ENCODE measurements at places on chromosomes 5 and 9.
A peak's percentile ranks its signal among the peaks of the same experiment; 100 is the strongest.

- no peak for DNase-seq
Measured at GRCh38 chr5:122967085-122967484, 69.4 kb downstream of the PPIC start.

GRCh38 chr9:426264-426663 is 211.6 kb downstream of the DOCK8 start:
- DNase-seq, result no peak

- DNase-seq, result no peak
Measured at GRCh38 chr9:136289651-136290507, 14.0 kb downstream of the CCDC187 start.

DNA sequence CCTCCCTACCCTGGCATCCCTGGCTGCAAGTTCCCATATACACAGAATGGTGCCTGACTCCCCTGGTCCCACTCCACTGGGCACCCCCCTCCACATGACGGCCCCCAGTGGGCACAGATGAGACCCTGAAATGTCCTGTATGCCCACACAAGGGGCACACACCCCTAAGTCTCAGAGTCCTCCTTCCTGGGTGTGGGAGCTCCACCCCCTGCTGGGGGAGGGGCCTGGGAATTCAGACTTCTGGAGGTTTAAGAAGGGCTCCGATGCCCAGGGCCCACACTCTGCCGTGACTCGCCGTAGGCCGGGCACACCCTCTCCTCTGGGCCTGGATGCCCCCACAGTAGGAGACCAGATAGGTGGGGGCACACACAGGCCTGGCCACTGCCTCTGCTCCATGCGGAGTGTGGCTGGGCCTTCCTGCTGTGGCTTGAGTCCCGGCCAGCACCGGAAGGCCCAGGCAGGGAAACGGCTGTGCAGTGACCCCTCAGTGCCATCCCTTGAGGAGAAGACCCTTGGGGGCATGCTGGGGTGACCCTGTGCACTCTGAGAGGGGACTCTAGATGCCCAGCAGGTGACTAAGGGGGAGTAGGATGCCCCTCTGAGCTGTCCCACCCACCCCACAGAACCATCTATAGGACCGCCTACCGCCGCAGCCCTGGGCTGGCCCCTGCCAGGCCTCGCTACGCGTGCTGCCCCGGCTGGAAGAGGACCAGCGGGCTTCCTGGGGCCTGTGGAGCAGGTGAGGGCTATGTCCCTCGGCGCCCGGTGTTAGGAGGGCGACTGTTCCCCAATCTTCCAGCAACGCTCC is 6.5 kb downstream of the EGFL7 start:
- no peak for DNase-seq

- DNase-seq, result no peak
Measured at GRCh38 chr5:175878544-175879438, 7.4 kb downstream of the CPLX2 start.

GRCh38 chr9:124549016-124549415 is 41.8 kb upstream of the NR5A1 start:
- no peak for DNase-seq

DNA sequence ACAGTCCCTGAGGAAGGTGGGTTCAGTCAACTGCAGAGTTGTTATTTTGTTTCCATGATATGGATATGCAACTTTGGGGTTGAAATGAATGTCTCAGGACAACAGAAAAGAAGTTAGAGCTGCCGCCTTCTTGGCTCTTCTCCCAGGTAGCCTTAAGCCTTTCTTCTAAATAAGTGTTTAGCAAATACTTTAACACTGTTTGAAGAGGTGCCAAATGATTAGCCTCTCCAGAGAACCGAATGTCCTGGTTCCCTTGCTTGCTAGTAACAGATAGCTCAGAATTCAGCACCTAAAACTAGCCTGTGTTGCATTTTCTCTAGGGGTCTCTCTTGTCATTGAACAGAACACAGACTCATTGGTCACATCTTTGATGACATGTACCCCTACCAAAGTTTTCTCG is 127.7 kb upstream of the PIK3R1 start:
- DNase-seq, result no peak

DNA sequence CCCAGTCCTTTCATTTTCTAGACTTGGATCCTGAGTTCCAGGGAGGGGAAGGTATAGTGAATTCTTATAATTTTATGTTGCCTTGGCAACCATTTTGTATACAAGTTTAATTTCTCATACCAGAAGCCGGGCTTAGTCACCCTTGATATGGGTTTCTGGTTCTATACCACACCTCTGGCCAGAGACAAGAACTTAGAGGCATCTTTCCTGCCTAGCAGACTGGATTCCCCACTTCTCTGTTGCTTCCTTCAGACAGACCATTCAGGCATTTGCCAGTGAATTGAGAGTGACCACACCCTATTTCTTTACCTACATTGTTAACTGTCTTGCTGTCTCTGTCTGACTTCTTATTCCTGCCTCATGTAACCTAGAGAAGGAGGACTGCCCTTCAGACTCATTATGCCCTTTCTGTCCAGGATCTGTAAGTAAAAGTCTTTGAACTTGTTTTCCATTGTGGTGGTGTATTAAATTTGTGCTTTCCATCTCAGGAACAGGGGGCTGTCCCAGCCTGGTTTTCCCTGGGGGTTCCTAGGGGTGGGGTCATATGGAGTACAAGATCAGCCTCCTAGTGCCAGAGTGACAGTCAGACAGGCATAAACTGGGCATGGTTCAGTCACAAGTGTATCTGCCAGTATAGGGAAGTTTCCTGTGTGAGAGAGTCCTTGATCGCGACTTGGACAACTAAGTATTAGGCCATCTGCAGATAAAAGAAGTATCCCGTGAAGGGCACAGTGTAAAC is 27.4 kb downstream of the TNFSF8 start:
- peak; percentile 29 for DNase-seq

DNA sequence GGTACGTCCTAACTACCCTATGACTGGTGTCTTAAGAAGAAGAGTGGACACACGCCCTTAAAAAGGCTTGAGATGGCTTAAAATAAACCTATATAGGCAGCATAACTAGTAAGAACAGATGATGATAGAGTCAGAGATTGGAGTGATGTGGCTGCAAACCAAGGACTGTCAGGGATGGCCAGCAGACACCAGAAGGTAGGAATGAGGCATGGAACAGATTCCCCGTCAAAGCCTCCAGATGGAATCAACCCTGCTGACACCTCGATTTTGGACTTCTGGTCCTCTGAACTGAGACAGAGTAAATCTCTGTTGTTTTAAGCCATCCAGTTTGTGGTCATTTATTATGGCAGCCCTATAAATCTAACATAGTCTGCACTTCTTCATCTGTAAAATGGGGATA is 7.4 kb downstream of the TMOD1 start:
- no peak for DNase-seq

DNA sequence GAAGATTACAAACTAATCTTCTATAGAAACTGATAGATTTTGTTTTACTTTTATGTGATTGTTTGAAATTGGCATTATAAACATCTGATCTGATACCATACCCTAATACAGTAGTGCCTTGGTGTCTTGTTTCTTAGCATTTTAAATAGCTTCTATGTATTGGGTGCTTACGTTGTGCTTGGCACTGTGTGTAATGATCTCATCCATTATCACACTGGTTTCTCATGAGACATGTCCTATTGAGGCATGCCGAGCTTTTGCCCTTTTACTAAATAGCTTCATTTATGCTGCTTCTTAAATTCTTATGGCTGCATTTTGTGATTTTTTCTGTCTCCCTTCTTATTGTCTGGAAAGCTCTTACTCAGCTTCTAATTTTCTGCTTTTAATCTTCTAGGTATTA is 48.2 kb upstream of the TLR4 start:
- no peak for DNase-seq

DNA sequence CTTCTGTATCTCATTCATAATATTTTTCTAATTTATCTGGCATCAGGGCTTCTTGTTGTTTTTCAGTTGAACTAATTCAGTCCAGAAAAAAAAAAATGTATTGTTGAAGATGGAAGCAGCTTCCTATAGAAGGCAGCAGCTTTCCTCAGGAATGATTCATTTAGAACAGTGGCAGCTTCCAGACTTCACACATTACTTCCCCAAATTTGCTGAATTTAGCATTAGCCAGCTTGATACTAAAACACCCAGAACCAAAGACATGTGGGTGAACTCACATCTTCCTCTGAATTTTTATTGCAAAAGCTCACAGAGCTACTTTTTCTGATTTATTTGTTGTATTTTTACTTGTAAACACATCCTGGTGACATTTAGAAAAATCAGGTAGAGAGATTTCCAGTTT is 53.8 kb downstream of the HCN1 start:
- no peak for DNase-seq

- no peak for DNase-seq
Measured at GRCh38 chr5:32207355-32207634, 33.2 kb upstream of the GOLPH3 start.

DNA sequence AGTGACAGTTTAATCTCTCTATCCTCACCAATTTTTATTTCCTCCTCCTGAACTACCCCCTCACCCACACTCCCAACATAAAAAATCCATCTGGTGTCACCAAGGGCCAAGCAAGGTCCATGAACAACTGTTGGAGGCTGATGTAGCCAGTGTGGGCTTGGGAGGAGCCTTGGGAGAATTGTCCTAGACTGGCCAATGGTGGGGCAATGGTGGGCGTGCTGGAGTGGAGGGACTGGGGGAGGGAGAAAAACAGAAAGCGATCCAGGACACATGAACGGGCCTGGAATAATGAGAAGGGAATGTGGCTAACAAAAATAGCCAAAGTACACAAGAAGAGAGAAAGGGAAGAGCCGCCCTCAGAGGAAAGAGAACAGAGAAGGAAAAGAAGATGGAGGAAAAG is 272.6 kb downstream of the ENC1 start:
- no peak for DNase-seq

DNA sequence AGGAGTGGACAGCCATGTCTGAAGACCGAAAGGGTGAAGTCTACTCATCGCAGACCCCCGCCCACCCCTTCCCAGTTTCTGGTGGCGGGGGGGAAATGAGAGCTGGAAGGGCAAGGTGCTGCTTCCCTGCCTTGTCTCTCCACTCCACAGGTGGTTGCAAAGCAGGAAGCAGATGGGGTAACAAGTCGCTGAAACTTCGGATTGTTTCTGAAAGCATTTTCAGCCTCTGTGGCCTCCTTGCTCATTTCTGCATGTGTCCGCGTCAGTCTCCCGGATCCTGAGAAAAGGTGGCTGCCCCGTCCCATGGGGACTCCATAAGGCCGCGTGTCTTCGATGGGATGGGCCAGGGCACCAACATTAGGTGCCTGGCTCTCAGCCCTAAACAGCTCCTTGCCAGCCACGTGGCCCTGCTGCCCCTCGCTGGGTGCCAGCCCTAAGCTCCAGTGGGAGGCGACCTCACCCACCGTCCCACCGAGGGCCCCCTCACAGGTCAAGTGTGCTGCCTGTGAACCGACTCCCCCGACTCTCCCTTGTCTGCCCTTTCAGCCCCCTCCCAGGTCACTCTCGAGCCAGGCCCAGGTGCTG is 971 bp downstream of the PHYKPL start:
- DNase-seq, result no peak

DNA sequence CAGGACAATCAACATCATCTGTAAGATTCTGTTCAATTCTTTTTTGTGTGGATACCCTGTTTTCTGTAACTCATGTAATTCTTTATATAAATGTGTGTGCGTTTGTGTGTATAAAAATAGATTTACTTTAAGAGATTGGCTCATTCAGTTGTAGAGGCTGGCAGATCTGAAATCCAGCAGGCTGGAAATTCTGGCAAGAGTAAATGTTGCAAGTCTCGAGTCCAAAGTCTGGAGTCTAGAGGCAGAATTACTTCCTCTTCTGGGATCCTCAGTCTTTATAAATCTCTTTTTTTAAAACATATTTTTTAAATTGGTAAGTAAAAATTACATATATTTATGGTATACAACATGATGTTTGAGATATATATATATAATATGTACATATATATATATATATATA is 202.1 kb upstream of the TMEM161B start:
- no peak for DNase-seq

DNA sequence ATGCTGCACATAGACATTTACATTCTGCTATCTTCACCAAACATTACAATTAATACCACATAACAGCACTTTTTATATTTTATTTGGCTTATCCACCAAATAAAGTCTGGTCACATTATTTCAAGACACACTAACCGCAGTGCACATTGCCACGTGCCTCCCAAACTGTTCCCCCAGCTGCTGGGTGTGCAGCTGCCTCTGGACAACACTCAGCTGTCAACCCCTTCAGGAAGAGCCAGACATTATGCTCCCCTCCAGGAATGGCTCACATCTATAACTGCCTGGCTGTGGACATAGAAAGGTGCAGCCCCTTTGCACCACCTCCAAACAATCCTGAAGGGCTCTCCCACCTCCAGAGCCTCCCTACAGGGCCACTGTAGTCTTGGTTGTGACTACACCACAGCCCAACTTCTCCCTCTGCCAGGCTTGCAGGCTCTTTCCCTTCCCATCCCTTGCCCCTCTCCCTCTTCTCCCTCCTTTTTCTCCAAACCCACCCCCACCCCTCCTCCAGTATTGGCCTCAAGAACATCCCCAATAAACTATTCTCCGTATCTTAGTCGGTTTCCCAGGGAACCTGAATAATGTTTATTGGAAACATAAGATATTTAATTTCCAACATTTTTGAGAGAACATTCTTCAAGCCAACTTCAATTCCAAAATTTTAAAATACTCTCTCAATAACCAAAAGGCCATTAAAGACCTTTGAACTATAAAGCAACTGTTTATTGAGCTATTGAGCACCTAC is 372.3 kb downstream of the CTNND2 start:
- DNase-seq, result no peak

- DNase-seq, result no peak
Measured at GRCh38 chr5:10729320-10730042, 31.6 kb downstream of the DAP start.

- DNase-seq, result no peak
Measured at GRCh38 chr5:174300118-174300940, 254.8 kb downstream of the NSG2 start.

DNA sequence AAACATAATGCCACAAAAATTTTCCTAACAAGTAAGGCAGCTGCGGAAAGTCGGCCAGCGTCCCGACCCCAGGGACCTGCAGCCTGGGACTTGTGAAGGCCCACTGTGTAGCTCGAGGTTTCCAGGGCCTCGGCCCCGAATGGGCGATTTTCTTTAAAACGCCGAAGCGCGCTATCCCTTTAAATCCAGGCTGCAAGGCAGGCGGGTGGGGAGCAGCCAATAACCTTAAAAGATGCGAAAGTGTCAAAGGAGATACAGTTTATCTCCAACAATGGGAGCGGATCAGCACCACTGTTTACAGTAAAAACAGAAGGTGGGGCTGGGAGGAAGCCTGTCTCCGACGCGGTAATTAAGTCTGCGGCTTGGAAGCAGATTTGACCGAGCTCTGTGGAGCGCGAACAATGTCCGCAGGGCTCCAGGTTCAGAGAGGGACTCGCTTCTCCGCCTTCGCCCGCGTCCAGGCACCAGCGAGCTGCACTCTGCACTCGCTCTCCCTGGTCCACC is 1.7 kb upstream of the ZSWIM6 start:
- no peak for DNase-seq

Measured in T-helper 9 cell (primary cell).